ENCODE measurements at places on chromosomes 13 and 19. TPM values are rescaled to one million over a fixed set of nuclear protein-coding genes. Genes with fewer than 3 reads are reported as not detected.

GRCh38 chr13:112456138-112457056 is 80.2 kb downstream of the SPACA7 start:
- no peak for DNase-seq

GRCh38 chr13:98274921-98275487 is 97.9 kb upstream of the RNF113B start:
- no peak for DNase-seq

NKPD1 gene
- polyA plus RNA-seq = not detected

ZNF229 gene
- 2.0 TPM for polyA plus RNA-seq

KCNRG gene
- polyA plus RNA-seq = 0.34 TPM

SPTBN4 gene
- polyA plus RNA-seq = 4.6 TPM

ELSPBP1 gene
- polyA plus RNA-seq = not detected
